Endothelial cell (in vitro differentiated cells): ENCODE measurements at places on chromosomes 7 and 10.

GRCh38 chr7:138483531-138483930 is 23.5 kb downstream of the TRIM24 start:
- no peak overlapping the region for H3K4me3 ChIP-seq
- H3K27me3 ChIP-seq, result no peaks in the 10 kb centered on the region
- DNase-seq, result no peak
- no peak overlapping the region for H3K27ac ChIP-seq

- peak overlapping the region; percentile 82 for H3K4me3 ChIP-seq
- H3K27me3 ChIP-seq, result peaks cover 10% of the 10 kb centered on the region
- peaks cover 58% of the 10 kb centered on the region for H3K36me3 ChIP-seq
- H3K4me1 ChIP-seq, result peaks cover 78% of the 10 kb centered on the region
These were observed 179.0 kb downstream of the FAM107B start for GRCh38 chr10:14595526-14596182.

GRCh38 chr10:127157506-127158200 is 38.7 kb downstream of the INSYN2A start:
- H3K36me3 ChIP-seq, result no peaks in the 10 kb centered on the region
- H3K4me3 ChIP-seq, result no peak overlapping the region
- no peaks in the 10 kb centered on the region for H3K27me3 ChIP-seq
- H3K4me1 ChIP-seq, result no peaks in the 10 kb centered on the region
- no peak overlapping the region for H3K27ac ChIP-seq

DNA sequence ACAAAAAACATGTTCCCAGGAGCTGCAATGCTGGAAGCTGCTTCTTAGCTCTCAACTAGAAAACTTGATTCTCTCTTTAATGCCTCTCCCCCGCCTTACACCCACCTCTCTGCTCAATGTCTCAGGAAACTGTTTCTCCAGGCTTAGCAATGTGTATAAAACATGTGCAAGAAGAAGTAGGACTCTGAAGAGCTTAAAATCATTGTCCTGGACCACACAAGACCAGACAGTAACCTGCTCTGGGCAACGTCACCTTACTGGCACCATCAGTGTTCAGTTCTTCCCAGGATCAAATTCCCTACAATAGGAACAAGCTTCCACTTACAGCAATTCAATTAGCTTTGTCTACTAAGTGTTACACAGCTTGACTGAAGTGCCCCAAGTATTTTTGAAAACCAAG is 104.9 kb downstream of the RAPGEF5 start:
- no peak overlapping the region for H3K4me3 ChIP-seq
- no peaks in the 10 kb centered on the region for H3K27me3 ChIP-seq
- H3K36me3 ChIP-seq, result no peaks in the 10 kb centered on the region
- H3K4me1 ChIP-seq, result peaks cover 26% of the 10 kb centered on the region

- peaks cover 14% of the 10 kb centered on the region for H3K27me3 ChIP-seq
- H3K4me1 ChIP-seq, result no peaks in the 10 kb centered on the region
- no peak overlapping the region for H3K27ac ChIP-seq
- DNase-seq, result no peak
- no peak overlapping the region for H3K4me3 ChIP-seq
These were observed 23.2 kb upstream of the RADIL start for GRCh38 chr7:4906682-4907081.

GRCh38 chr10:30456266-30456665 is 22.3 kb downstream of the MAP3K8 start:
- no peak overlapping the region for H3K4me3 ChIP-seq
- no peak for DNase-seq
- H3K27me3 ChIP-seq, result no peaks in the 10 kb centered on the region
- peaks cover 18% of the 10 kb centered on the region for H3K36me3 ChIP-seq
- no peak overlapping the region for H3K27ac ChIP-seq

DNA sequence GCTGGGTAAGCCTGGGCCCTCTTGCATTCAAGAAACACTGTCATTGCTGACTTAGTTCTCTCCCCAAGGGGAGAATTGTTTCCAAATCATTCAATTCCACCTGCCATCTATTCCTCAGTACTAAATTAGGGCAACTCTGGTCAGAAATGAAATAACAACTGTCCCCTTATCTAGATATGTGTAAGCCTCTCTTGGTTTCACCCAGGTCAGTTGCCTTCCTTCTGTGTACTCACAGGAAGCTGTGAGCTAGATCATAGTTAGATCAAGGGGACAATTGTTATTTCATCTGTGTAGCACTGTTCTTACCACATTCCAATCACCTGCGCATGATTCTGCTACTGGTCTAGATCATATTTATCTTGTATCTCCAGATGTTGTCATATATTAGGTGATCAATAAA is 483.0 kb upstream of the SORCS1 start:
- H3K4me1 ChIP-seq, result no peaks in the 10 kb centered on the region
- no peak for DNase-seq
- no peak overlapping the region for H3K4me3 ChIP-seq
- H3K36me3 ChIP-seq, result no peaks in the 10 kb centered on the region
- H3K27me3 ChIP-seq, result peaks cover 3% of the 10 kb centered on the region
- H3K27ac ChIP-seq, result no peak overlapping the region

- no peaks in the 10 kb centered on the region for H3K36me3 ChIP-seq
- H3K27ac ChIP-seq, result no peak overlapping the region
- H3K4me3 ChIP-seq, result no peak overlapping the region
- no peaks in the 10 kb centered on the region for H3K27me3 ChIP-seq
These were observed 86.6 kb downstream of the BUB3 start for GRCh38 chr10:123240776-123241175.

GRCh38 chr10:126565441-126565840 is 105.1 kb downstream of the C10orf90 start:
- H3K36me3 ChIP-seq, result peaks cover 3% of the 10 kb centered on the region
- H3K4me1 ChIP-seq, result peaks cover 6% of the 10 kb centered on the region
- no peak for DNase-seq
- H3K27me3 ChIP-seq, result peaks cover 6% of the 10 kb centered on the region
- no peak overlapping the region for H3K4me3 ChIP-seq

GRCh38 chr7:43698460-43699255 is 30.7 kb downstream of the COA1 start:
- no peaks in the 10 kb centered on the region for H3K4me1 ChIP-seq
- no peaks in the 10 kb centered on the region for H3K36me3 ChIP-seq
- no peak overlapping the region for H3K27ac ChIP-seq
- no peak for DNase-seq
- H3K4me3 ChIP-seq, result no peak overlapping the region
- no peaks in the 10 kb centered on the region for H3K27me3 ChIP-seq

DNA sequence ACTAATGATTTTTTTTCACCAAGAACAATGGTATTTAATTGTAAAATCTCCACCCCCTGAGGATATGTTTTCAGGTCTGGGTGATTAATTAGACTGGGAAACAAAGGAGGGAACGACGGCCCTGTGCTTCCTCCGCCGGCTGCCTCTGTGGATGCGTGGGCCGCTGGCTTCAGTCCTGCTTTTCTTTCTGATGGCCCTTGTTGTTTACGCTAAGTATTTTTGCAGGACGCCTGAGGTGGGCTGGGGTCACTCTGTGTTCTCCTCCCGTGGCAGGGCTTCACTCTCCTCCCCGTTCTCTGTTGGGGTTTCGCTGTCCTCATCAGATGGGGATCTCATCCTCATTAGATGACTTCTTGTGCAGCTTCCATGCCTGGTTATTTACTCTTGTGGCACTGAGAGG is 5.2 kb upstream of the ACBD5 start:
- H3K4me3 ChIP-seq, result no peak overlapping the region
- H3K27ac ChIP-seq, result no peak overlapping the region
- peaks cover 6% of the 10 kb centered on the region for H3K36me3 ChIP-seq
- H3K4me1 ChIP-seq, result peaks cover 11% of the 10 kb centered on the region
- peaks cover 4% of the 10 kb centered on the region for H3K27me3 ChIP-seq
